ENCODE measurements at places on chromosomes 12 and 14. TPM values are rescaled to one million over a fixed set of nuclear protein-coding genes. Genes with fewer than 3 reads are reported as not detected.

DNA sequence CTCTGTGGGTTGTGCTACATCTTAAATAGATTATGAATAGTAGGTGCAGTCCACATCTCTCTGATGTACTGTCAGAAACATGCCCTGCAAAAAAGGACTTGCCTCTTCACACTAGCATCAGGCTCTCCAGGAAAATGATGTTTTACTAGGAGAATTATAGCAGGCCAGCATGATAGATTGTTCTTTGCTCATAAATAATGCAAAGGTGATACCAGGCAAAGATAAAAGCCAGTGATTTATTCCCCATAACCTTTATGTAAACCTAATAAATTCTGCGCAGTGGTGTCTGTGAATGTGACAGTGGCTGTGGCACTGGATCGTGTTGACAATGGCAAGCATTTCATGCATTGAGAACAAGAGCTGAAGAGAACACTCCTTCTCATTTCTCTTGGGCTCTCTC lies 646.5 kb upstream of the SEL1L start:
- H3K27me3 ChIP-seq = no peaks in the 10 kb centered on the region
- H3K4me3 ChIP-seq = no peak overlapping the region
- H3K27ac ChIP-seq = no peak overlapping the region
- DNase-seq = no peak
- no peaks in the 10 kb centered on the region for H3K4me1 ChIP-seq

GRCh38 chr12:24470050-24470449 lies 478.9 kb downstream of the BCAT1 start:
- H3K4me3 ChIP-seq = no peak overlapping the region
- no peaks in the 10 kb centered on the region for H3K36me3 ChIP-seq
- H3K27ac ChIP-seq = no peak overlapping the region
- no peaks in the 10 kb centered on the region for H3K27me3 ChIP-seq

GRCh38 chr14:89444044-89444443 lies 27.0 kb upstream of the FOXN3 start:
- H3K27ac ChIP-seq = no peak overlapping the region
- H3K4me1 ChIP-seq = no peaks in the 10 kb centered on the region
- no peak overlapping the region for H3K4me3 ChIP-seq
- H3K36me3 ChIP-seq = no peaks in the 10 kb centered on the region
- H3K27me3 ChIP-seq = no peaks in the 10 kb centered on the region

- peaks cover 20% of the 10 kb centered on the region for H3K4me1 ChIP-seq
- no peaks in the 10 kb centered on the region for H3K27me3 ChIP-seq
- no peak overlapping the region for H3K4me3 ChIP-seq
- H3K27ac ChIP-seq = no peak overlapping the region
- DNase-seq = no peak
These were observed 96.6 kb downstream of the SCN8A start for GRCh38 chr12:51687614-51688013.

DNA sequence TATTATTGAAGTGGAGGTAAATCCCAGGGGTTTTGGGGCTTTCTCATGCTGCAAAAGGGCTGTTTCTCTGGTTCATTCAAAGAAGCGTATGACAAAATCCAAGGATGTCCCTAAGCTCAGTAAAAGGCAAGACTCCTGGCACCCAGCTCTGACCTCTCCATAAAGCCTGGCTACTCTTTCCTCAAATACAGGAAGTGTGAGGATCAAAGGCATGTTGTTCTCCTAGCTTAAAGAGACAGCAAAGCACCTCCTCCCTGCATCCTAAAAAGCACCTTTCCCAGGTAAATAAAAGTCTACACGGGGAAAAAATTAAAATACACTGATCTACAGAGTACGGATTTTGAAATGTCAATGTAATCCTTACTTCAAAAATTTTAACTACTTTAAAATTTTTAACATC lies 118.6 kb downstream of the LMNTD1 start:
- H3K27ac ChIP-seq = no peak overlapping the region
- H3K4me1 ChIP-seq = peaks cover 4% of the 10 kb centered on the region
- H3K27me3 ChIP-seq = no peaks in the 10 kb centered on the region
- no peak for DNase-seq
- no peaks in the 10 kb centered on the region for H3K36me3 ChIP-seq
- H3K4me3 ChIP-seq = no peak overlapping the region

DNA sequence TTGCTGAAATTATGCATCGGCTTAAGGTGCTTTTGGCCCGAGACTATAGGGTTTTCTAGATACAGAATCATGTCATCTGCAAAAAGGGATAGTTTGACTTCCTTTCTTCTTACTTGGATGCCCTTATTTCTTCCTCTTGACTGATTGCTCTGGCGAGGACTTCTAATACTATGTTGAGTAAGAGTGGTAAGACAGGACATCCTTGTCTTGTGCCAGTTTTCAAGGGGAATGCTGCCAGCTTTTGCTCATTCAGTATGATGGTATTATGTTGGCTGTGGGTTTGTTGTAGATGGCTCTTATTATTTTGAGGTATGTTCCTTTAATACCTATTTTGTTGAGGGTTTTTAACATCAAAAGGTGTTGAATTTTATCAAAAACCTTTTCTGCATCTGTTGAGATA lies 8.3 kb downstream of the BMAL2 start:
- no peaks in the 10 kb centered on the region for H3K36me3 ChIP-seq
- H3K4me1 ChIP-seq = peaks cover 11% of the 10 kb centered on the region
- no peak overlapping the region for H3K4me3 ChIP-seq
- H3K27ac ChIP-seq = no peak overlapping the region
- no peak for DNase-seq

GRCh38 chr12:46414591-46415268 lies 42.2 kb upstream of the SLC38A2 start:
- H3K27ac ChIP-seq = no peak overlapping the region
- no peaks in the 10 kb centered on the region for H3K27me3 ChIP-seq
- peaks cover 17% of the 10 kb centered on the region for H3K4me1 ChIP-seq
- no peak for DNase-seq

DNA sequence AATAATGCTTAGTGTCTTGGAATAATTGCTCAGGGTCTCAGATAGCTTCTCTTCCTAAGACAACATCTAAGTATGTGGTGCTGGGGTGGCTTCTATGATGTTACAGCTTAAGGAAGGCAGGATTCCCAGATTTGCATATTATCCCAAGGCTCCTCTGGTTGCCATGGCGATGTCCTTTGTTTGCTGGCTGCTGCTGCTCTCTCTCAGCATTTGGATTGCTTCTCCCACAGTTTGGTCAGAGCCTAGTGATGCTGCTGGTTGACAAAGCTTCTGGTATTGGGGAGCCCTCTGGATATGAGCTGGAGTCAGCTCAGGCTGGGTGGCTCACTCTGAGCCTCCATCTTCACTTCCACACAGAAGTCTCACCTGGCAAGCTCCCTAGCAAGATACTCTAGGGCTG lies 56.4 kb upstream of the FBXO33 start:
- no peak overlapping the region for H3K27ac ChIP-seq
- no peak overlapping the region for H3K4me3 ChIP-seq
- no peaks in the 10 kb centered on the region for H3K4me1 ChIP-seq

KRT7 gene
- 196 TPM for total RNA-seq

THTPA gene
- 11.7 TPM for total RNA-seq

RND1 gene
- total RNA-seq = not detected

CDCA3 gene
- 0.52 TPM for total RNA-seq
